Skeletal muscle cell (primary cell): ENCODE measurements at places on chromosomes 1 and 21.

GRCh38 chr1:183652547-183653461 is at the start of gene APOBEC4:
TSS of gene APOBEC4 (minus strand) at chr1:183653316. CDS start at chr1:183648781, 4,535 bp downstream.
- DNase-seq: no peak

DNA sequence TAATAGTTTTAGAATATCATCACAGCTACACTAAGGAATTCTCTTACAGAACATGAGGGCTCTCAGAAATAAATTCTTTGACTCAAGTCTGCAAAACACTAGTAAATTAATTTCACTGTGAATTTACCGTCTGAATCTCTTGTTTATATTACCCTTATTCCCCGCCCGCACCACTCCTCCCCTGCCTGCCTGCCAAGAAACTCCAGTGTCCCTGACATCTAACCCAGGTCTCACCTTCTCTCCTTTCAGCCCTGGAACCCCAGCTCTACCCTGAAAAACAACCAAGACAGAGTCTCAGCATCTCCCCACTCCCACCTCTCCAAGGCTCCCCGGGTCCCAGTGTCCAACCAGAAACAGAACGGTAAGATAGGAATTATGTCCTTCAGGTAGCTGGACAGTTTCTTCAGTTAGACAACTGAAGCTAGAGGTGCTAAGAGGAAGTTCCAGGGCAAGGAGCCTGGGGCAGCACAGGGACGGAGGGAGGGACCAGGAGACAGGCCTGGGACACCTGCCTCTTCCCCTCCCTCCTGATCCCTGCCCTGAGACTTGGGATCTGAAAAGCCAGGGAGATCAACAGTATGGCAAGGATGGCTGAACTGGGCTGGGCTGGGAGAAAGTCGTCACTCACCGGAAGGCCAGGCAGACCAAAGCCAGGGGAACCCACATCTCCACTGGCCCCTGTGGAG is 15.4 kb downstream of the COL16A1 start:
- no peak for DNase-seq

- no peak for DNase-seq
Measured at GRCh38 chr1:236560213-236560771, 36.5 kb downstream of the LGALS8 start.

- no peak for DNase-seq
Measured at GRCh38 chr1:18668750-18669404, 38.2 kb downstream of the PAX7 start.

GRCh38 chr1:38565020-38565491 is 294.5 kb downstream of the RRAGC start:
- DNase-seq: no peak

- no peak for DNase-seq
Measured at GRCh38 chr1:232917053-232917452, 33.4 kb upstream of the NTPCR start.

GRCh38 chr1:244751271-244751895 is 84.1 kb upstream of the COX20 start:
- no peak for DNase-seq

- no peak for DNase-seq
Measured at GRCh38 chr1:229857585-229857984, 209.5 kb upstream of the GALNT2 start.

DNA sequence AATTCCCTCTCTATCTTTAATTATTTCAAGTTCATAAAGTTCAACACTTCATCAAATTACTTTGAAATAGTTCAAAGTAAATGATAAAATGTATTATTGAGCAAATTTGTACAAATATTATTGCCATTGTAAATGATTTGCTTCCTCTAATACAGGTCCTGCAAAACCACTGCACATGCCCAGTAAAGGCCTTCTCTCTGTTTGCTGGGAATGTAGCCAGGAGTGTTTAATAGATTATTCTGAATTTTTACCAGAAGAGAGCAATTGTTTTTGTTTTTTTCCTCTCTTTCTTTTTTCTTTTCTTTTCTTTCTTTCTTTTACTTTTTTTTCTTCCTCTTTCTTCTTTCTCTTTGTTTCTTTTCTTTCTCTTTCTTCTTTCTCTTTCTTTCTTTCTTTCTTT is 486.3 kb downstream of the PTBP2 start:
- DNase-seq: no peak

- no peak for DNase-seq
Measured at GRCh38 chr1:93990010-93990409, 80.8 kb upstream of the GCLM start.

DNA sequence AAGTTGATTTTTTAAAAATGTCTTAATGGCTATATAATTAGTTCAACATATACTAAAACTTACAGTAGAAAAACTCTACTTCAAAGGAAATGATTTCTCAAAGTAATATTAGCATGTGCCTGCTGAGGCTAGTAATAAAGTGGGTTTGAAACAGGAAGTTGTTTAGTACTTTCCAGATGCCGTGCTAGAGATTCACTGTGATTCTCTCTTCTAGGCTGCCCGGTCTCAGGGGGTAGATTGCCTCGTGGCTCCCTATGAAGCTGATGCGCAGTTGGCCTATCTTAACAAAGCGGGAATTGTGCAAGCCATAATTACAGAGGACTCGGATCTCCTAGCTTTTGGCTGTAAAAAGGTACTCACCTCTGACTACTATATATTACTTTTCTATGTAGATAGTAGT is 9.1 kb downstream of the EXO1 start:
- DNase-seq: peak; percentile 4

DNA sequence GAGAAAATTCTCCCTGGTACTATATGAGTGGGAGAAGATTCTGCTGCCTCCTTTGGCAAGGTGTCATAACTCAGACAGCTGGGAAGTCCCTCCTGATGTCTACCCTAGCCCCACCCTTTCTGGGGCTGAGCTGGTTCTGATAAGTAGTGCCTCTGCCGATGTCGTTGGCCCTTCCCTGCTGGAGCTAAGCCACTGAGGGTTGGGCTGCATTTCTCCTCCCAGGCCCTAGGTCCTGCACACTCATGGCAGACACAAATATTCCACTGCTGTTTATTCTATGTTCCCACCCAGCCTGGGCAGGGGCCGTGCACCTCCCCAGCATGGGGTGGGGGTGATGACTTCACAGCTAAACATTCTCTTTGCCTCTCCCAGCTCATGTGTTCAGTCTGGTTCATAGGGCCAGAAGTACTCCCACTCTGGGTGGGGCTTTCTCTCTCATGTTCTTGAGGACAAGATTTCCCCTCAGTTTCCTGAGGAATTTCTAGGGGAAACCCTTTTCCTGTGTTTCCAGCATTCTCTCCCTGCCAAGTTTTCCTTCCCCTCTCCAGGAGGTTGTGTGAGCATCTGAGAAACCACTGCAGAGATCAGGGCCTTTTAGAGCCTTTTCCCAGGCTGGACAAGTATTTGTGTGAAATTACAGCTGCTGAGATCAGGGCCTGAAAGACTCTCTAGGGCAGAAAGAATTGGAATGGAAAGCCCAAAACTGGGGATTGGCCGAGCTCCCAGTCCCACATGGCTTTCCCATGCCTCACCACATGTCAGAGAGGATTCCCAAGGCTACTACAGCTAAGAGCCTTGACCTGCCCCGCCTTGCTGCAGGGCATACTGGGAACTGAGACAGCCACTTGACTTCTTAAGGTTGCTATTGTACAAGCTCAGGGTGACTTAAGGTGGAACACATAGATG is 66.2 kb downstream of the ATP2B4 start:
- DNase-seq: peak; percentile 93

GRCh38 chr1:112954945-112955772 is 837 bp downstream of the SLC16A1 start:
- no peak for DNase-seq

DNA sequence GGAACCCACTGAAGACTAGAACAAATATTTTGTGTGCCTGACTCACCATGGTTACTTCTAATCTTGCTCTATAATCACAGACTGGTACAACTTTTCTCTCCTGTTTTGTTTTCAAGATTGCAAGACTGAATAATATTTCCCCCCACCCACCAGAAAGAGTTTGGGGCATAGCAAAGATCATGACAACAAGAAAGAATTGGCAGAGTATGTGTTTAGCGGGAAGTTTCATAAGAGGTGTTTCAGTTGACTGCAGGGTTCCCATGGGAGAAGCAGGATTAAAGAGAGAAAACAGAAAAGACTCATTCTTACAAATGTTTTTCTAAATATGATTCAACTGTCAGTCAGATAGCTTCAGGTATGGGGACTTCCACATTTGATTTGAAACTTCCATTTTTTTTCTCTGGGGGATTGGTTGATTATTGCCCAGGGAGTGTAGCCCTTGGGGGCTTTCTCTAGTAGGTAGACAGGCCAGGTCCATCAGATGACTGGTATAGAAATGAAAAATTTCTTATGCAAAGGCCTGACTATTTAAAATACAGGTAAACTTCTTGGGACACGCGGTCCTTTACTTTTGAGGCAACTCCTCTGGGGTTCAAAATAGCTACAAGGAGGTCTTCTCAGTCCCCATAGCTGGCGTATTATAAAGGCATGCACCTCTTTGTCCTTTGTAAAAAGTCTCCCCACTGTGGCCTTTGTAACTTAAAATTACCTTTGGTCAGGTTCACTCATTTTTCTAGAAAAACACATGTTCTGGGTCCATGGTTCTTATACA is 13.9 kb downstream of the OR14I1 start:
- no peak for DNase-seq

DNA sequence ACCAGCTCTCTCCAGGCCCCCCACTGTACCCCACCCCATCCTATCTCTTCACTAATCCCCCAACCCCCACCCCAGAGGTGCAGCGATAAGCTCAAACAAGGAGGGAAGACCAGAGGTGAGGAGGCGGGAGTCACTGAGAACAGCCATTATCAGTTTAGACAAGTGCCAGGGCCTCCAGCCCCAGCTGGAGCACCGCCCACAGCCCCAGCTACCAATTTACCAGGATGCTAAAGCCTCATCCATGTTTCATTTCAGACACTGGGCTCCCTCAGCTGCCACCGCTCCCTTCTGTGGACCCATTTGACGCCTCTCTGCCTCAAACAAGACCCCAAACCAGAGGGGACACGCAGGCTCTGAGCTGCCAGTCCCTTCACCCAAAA is 80.6 kb downstream of the DISP3 start:
- no peak for DNase-seq

GRCh38 chr1:44273560-44274350 is 60.5 kb downstream of the DMAP1 start:
- no peak for DNase-seq

DNA sequence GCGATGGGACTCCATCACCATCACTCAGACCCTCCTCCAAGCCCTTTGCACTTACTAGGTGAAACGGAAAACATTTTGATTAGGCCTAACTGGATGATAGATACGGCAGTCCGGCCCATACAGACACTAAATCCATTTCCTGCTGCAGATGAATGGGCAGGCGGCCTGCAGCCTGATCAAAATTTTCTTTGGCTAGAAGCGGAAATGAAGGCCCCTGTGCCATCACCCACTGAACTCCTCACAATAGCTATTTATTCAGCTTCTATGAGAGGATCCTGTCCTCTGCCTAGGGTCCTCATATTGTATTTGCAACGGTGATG is 200.5 kb downstream of the OMA1 start:
- no peak for DNase-seq

DNA sequence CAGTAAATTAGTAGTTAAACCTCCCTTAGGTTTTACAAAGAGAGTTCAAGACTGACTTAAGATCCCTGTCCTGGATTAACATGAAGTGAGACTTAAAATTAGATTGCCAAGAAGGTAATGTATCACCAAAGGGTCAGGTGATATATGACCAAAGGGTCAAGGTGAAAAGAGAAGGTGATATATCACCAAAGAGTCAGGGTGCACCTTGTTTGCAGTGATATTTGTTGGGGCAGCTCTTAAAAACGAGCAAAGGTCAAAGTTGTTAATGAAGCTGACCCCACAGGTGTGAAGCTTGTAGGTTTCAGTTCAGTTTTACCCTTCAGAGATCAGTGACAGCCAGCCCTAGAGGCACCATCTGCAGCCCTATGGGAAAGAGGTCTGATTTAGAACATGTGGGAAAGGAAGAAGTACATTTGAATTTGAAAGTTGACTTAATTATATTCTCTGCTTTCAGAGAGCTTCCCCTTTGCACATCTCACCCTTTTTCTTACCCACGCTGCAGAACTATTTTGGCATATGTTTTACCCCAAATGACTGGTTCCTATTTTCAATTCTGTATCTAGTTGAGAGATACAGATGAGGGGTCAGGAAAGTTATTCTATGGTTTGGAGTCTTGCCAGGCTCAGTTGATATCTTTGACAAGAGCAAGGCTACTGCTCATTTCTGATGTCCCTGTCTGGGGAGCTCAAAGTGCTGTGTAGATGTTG is 170.8 kb downstream of the S1PR1 start:
- DNase-seq: no peak

- no peak for DNase-seq
Measured at GRCh38 chr1:47968556-47968888, 28.7 kb downstream of the TRABD2B start.

DNA sequence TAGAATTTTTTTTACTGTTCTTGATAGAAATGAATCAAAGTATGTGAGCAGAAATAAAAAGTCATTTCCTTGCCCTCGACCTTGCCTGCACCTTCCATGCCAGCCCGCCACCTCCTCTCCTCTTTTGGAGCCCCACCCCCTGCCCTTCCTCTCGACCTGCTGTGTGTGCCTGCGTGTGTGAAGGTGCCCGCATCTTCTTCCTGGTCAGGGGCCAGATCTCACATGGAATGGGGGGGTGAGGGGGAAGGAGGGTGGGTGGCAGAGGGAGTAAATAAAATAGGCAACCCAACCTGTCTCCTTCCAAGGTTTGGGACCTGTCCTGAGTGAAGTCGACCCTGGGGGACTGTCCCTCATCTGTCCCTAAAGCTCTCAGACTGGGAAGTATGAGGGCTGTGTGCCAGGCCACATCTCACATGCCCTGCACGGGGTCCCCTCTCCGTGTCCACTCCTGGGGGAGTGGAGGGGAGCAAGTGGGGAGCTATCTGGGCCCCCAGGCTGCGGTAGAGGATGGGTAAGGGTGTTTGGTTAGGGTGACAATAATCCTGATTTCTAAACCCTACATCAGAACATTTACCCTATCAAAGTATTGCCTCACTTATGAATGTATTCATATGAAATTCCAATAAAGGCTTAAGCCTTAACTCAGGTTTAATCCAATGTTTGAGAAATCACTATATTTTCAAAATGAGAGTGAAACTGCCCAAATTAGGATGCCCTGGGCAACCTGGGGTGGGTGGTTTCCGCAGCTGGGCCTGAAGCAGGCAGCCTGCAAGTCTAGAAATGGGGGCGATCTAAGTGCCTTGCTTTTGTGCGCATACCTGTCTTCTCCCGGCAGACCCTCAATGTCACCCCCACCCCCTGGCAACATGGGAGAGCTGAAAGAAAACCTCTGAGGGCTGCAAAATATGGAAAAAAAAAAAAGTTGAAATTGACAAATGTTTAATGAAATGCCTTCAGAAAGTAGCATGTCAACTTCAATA is 15.4 kb downstream of the AMPD2 start:
- no peak for DNase-seq

- DNase-seq: no peak
Measured at GRCh38 chr21:26119906-26120305, 50.7 kb downstream of the APP start.

- no peak for DNase-seq
Measured at GRCh38 chr1:20166051-20166450, 19.8 kb upstream of the UBXN10 start.

DNA sequence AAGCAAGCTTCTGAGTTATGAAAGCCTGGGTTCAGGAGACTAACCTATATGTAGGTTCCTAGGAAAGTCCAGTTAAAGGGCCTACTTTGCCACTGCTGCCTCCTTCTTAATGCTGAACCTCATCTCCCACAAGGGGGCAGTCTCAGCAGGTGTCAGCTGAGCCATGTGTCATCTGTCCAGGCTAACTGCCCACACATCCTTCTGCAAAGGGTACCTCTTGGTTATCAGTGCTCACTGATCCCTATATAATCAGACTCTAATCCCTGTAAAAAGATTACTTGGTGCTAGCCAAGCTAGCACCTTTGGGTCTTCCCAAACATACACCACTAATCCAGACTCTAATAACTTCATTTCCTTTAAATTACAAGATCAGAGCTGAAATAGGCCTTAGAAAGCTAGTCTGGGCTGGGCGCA is 9.0 kb downstream of the PRDX1 start:
- no peak for DNase-seq
